NK-92 treated with Interleukin-12 subunit alpha and Interleukin-12 subunit beta, amount 100 ng/mL, for 24 hours (cell line): ENCODE measurements at places on chromosomes 5 and 9.
A peak's percentile ranks its signal among the peaks of the same experiment; 100 is the strongest.

DNA sequence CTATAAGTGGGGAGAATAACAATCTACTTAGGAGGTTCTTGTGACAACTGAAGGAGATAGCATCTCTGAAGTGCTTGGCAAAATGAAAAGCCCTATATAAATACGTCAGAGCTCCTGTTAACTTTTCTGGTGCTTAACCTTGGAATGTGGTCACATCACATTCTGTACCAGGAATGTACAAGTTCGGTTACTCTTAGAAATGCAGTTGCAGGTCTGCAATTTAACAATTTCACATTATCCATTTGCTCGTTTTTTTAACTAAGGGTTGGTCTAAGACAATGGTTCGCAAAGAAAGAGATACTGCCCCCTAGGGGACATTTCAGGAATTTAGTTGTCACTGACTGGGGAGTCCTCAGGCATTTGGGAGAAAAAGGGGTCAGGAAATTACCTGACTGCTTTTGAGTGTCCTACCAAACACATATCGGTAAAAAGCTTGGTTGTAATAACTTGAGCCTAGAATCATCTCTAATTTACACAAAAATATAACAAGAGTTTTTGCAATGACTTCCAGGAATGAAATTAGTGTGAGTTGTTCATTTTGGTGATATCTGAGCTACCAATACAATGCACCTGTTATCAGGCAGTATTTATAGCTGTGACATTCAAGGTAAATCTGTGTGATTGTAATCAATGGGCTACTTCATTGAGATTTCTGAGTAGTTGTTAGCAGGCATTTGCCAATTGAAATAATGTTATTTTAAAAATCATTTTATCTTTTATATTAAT lies 5.4 kb upstream of the HBEGF start:
- peak; percentile 25 for DNase-seq

GRCh38 chr5:33995865-33996264 lies 11.4 kb upstream of the SLC45A2 start:
- no peak for DNase-seq

DNA sequence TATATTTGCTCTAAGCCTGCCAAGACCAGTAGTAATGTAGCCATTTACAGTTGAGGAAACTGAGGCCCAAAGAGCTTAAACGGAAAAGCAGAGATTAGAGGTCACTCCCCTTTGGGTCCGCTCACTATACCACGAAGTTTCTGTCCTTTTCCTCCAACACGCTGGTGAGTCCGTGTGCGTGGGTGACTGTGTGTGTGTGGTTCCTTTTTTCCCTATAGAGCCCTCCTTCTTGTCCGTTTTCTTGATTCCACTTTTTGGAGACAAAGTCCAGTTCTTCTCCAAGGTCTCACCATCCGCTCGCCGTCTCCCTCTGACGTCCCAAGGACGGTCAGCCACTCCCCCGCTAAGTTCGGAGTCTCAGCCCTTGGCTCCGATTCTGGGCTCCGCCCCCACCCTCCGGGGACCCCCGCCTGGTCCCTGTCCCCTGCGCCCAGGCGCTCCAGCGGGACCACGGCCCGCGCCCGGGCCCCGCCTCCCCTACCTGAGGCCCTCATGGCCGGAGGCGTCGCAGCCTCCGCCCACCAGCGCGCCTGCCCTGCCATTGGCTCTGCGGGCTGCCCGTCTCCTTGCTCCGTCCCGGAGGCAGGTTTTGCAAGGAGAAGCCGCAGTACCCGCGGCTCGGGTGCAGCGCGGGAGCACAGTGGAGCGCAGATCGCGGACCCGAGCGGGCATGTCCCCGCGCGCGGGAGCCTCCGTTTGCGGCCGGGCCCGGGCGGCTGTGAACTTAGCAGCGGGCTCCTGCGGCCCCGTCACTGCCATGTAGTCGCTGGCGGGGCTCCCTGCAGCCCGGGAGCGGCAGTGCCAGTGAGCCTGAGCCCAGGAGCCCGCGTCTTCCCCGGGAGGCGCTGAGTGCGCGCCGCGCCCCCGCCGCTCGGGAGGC lies at the start of gene MAST4:
Gene MAST4, plus strand, starts transcription at position 638 of the 880 bp plus-strand sequence. CDS start 263 bp downstream, outside the sequence.
- DNase-seq: no peak

- DNase-seq: no peak
Observed at GRCh38 chr5:73487815-73488214, 10.4 kb upstream of the BTF3 start.

DNA sequence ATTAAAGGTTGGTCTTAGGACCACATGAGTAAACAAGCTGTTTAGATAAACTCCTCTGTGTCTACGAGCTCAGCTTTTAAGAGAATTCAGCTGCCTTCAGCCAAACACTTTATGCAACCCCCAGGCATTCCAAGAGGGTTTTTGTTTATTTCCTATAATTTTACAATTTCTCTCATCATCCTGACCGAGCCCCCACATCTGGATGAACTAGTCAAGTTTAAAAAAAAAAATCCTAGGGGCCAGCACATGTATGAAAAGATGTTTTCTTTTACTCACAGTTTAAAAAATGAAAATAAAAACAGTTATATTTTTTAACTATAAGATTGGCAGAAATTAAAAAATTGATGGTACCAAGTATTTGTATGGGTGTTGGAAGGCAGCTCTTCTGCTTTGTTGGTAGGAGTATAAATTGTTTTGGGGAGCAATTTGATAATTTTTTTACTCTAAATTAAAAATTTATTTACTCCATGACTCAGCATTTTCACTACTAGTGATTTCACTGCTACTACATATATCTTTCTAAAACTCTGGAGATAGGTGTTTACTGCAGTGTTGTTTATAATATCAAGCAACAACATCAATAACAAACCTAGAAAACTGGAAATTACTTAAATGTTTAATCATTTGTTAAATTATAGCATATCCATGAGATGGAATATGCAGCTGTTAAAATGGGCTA lies 18.1 kb downstream of the YTHDC2 start:
- DNase-seq: no peak

DNA sequence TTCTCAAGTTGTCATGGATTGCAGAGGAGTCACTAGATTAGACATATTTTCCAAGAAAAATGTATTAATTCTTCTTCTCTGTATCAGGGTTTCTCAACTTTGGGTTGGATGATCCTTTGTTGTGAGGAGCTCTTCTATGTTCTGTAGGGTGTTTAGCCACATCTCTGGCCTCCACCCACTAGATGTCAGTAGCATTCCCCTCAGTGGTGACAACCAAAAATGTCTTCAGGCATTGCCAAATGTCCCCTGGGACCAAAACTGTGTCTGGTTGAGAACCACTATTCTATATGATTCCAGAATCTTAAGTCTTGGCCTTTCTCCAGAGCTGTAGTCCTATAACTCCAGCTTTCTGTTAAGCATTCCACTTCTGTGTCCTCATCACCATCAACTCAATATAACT lies 220.9 kb downstream of the KIAA0825 start:
- no peak for DNase-seq

GRCh38 chr9:78578072-78578471 lies 281.1 kb downstream of the PSAT1 start:
- no peak for DNase-seq

DNA sequence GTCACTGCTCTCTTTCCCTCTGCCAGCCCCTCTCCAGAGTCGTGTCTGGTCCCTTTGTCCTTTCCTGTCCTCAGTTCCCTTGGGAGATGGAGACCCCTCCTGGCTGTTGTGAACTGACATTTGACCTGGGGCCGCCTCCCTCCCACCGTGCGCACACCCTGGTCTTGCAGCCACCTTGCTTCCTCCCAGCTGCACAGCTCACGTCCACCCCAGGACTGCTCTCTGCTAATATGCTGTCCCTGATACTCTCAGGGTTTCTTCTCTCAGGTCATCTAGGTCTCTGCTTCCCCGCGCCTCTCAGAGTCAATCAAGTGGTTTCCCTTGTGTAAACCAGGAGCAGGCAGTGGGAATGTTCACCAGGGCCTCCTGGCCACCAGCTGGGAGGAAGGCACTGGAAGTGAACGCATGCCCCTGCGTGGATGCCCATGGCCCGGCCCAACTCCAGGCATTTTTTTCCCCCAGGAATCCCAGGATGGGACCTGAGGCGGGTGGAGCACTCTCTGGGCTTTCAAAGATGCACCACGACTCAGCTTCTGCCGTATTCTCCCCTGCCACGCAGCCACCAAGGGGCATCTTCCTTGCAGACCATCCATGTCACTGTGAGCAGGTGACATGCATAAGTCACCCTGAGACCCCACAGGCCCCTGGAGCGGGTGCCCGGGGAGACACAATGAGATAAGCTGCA lies 142.4 kb downstream of the OLFM1 start:
- DNase-seq: no peak

DNA sequence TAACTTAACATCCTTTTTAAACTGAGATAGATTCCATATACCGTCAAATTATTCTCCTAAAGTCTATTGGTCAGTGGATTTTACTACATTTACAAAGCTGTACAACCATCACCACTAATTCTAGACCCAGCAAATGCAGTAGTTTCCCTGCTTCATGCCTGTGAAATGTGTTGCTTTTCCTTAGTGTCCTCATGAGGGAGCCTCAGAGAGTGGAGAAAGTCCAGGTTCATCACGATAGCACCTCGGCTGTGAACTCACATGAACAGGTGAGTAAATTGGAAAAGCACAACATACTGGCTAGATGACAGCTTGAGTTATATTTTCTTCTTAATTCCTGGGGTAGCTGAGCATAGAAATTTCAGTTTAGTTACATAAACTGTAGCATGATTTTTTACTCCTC lies 653.7 kb downstream of the MTRR start:
- DNase-seq: no peak

GRCh38 chr5:68318955-68319705 lies 103.6 kb downstream of the PIK3R1 start:
- DNase-seq: no peak

GRCh38 chr5:72378639-72379289 lies 58.6 kb downstream of the PTCD2 start:
- DNase-seq: no peak

GRCh38 chr5:124132843-124133242 lies 613.6 kb downstream of the ZNF608 start:
- DNase-seq: no peak

DNA sequence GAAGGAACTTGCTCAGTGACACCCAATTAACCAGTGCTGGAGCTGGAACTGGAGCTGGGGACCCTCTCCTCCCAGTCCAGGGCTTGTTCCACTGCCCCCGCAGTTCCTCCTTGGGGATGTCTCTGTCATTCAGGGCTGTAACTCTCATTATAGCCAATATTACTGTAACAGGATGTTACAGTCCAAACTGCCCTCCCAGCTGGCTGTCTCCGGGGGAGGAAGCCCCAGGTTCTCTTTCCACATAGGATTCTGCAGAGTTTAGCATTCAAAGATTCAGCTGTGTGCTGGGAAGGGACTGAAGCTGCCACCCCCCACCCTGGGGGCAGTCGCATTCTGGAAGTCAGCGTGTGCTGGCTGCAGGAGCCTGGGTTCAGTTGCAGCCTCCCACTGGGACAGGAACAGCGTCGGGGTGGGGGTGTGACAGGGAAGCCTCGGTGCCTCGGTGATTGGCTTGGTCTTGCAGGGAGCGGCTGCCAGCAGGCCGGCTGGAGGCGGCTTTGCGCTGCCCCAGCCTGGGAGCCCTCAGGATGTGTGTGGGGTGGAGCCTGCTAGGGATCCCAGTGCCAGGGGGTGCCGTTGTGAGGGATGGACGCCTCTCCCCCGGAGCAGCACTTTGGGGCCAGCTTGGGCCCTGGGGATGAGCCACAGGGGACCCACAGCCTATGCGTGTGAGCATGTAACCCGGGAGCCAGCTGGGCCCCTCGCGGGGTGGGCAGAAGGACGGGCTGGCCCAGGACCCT lies 101.1 kb downstream of the RGS3 start:
- no peak for DNase-seq

- DNase-seq: no peak
Observed at GRCh38 chr5:52950686-52951085, 38.5 kb upstream of the ITGA2 start.

- DNase-seq: no peak
Observed at GRCh38 chr5:76249621-76250020, 153.5 kb upstream of the IQGAP2 start.

GRCh38 chr9:109975574-109976295 lies 195.7 kb downstream of the PALM2AKAP2 start:
- no peak for DNase-seq

DNA sequence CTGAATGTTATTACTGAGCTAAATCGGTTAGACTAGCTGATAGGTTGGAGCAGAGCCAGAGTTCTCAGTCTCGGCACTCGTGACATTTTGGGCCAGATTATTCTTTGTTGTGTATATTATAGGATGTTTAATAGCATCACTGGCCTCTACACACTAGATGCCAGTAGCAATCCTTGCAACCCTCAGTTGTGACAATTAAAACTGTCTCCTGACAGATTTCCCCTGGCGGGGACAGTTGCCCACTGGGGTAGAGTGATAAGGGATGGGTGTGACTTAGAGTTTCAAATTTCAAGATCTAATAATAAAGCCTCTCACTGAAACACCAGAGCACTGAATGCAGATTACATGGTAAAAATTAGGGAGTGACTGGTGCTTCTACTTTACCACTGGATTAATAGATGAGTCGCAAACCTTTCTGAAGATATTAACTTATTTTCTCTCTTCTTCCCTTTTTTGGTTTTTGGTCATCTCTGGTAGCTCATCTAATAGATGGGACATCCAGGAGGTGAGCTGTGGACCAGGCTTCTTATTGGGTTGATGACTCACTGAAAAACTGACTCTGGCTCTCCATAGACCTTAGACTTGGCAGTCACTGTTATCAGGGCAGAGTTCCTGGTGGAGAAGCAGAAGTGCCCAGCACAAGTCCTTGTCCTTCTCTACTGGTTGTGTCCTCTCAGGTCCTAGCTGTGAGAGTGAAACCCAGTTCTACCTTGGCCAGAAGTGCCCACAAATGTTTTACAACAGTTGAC lies 150.3 kb downstream of the UNC13B start:
- DNase-seq: no peak

DNA sequence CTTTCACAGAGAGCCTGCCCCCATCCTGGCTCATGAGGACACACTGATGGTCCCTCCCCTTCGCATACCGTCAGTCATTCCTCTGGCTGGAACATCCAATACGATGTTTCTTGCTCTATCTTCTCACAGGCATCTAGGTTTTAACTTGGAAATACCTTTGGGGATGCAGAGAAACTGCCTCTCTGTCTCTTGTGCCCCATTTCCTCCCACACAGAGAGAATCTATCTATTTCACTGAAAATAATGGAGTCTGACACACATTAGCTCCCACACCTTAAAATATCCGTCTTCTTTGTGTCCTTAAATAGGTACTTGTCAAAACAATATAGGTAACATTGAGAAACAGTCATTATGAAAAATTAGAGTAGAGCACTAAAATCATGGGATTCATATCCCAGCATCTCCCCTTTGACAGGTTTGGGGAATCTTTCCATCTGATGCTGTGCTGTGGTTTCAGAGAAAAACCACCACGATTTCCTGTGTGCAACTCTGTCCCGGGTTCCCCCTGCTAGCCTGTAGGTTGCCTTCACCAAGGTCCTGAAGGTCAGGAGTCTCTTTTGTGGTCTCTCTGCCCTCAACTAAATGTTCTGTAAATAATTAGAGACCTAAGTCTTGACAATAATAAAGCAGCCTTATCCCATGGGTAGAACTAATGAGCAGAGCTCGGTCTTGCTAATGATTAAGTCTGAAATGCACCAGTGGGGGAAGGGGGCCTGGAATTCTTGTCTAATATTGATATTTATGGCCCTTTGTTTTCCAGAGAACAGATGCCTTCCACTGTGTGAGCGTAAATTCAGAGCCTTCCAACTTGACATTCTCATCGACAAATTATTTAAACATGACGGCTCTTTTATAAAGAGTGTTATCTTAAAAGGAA lies 371.0 kb downstream of the ICE1 start:
- no peak for DNase-seq

- no peak for DNase-seq
Observed at GRCh38 chr9:98356953-98357690, 101.7 kb upstream of the TBC1D2 start.

GRCh38 chr9:93684161-93684765 lies 107.9 kb downstream of the PHF2 start:
- DNase-seq: no peak

- no peak for DNase-seq
Observed at GRCh38 chr5:124056991-124057723, 545.2 kb downstream of the CSNK1G3 start.
